ENCODE measurements at places on chromosomes 6 and 20. TPM values are rescaled to one million over a fixed set of nuclear protein-coding genes. Genes with fewer than 3 reads are reported as not detected.

NEURL2 gene
- total RNA-seq = 4.1 TPM

DNA sequence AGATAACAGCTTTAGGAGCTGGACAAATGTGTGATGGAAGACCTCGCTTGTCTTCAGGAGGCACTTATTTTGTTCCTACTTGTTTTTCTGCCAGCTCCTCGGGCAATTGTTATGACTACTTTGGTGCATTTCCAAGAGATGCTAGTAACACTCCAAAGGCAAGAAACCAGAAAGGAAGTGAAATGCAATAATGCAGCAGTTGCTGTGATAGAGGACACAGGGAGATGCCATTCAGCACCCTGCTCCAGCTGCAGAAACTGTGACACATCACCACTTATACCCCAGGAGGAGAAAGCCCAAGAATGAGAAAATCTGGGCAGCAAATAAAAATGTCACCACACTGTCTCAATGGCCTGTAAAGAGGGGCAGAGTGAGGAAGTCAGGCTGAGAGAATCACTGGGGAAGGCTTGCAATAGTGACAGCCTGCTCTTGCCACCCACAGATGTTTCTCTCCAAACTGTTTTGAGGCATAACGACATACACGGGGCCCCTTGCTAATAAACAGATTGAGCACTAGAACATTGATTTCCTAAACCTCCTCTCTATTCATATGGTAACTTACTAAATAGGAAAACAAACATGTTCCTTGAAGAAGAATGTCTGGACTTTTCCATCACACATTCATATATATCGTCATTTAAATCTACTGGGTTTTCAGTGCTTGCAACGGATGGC, 231.0 kb upstream of the PRND start:
- no peak for DNase-seq

DNA sequence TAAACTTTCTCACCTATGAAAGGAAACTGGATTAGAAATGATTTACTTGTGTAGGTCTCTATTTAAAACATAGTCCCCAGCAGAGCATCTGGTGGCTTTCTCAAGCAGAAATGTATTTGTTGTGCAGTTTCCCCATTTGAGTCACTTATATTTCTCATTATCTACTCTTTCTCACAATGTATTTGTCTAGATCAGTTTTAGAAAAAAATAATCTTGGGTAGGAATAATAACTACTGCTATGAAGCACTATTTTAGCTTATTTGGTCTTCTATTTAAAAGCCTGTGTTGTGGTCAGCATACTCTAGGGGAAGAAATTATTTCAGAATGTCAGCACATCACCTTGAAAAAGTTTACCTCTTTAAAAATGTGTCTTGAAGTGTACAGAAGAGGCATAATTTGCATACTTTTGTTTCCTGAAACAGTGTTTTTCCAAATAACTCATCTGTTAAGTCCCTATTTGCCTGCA, 60.9 kb upstream of the PRL start:
- DNase-seq = no peak

GRCh38 chr20:36856691-36857635, 19.0 kb upstream of the TLDC2 start:
- DNase-seq = peak; percentile 45

GRCh38 chr20:48761874-48762273, 65.9 kb downstream of the PREX1 start:
- DNase-seq = no peak

DNA sequence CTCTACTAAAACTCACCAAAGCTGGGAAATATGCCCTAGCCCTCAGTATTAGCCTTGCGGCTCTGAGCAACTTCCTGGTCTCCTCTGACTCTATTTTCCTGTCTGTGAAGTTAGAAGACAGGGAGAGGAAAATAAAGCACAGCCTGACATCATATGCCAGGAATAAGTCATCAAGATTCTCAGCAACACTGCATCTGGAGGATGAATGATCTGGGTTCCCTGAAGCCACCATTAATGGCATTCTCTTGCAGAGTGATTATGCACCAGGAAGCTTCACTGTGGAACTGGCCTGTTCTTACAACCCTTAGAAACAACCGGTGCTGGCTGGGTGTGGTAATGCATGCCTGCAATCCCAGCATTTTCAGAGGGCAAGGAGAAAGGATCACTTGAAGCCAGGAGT, 12.4 kb downstream of the ADGRF5 start:
- no peak for DNase-seq

GRCh38 chr6:154247119-154247861, 109.3 kb downstream of the IPCEF1 start:
- DNase-seq = no peak

ZNF165 gene
- 4.7 TPM for total RNA-seq

SLC35B2 gene
- total RNA-seq = 30.0 TPM

DNA sequence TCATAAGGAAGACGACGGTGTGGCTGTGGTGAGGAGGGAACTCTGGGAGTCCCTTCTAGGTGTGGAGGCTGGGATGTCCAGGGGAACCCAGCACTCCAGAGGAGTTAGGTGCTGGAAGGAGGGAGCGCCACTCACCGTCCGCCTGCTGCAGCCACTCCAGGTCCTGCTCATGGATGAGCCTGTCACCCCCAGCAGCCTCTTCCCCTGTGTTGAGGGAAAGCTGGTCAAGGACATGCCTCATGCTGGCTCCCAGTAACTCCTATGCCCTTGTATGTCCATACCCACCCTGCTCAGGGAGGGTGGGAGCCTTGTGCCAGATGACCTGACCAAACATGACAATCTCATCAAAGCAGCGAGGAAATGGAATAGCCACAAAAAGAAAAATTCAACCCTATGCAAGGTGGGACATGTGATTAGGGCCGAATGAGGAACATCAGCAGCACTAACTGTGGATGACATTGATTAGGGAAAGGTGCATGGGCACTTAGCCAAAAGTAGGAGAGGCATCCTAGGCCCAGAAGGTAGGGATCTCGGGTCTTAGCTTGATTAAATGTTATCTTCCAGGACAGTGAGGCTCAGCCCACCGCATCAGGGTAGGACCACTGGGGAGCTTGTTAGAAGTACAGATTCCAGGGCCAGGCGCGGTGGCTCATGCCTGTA, 3.0 kb downstream of the DNPH1 start:
- DNase-seq = peak; percentile 29

IMPG1 gene
- not detected for total RNA-seq

GRCh38 chr6:145214570-145214969, 520.8 kb downstream of the EPM2A start:
- peak; percentile 16 for DNase-seq

DNA sequence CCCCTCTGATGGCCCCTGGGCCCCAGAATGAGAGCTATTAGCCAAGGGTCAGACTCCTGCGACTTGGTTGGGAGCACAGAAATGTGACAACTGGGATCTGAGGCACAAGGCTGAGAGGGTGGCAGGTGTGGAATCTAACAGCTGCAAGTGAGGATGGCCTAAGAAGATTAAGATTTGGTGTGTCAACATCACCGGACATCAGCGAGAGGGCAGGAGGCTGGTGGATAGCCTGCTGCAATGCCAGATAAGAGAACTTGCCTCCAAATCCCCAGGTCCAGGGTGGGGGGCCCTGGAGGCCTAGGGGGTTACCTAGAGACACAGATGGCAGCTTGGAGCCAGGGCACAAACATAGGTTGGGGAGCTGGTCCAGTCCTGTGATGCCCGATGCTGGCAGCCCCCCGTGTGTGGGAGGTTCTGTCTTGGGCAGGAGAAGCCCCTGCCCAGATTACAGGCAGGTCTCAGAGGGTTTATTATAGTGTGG, 155.8 kb downstream of the GRM4 start:
- DNase-seq = no peak

DNA sequence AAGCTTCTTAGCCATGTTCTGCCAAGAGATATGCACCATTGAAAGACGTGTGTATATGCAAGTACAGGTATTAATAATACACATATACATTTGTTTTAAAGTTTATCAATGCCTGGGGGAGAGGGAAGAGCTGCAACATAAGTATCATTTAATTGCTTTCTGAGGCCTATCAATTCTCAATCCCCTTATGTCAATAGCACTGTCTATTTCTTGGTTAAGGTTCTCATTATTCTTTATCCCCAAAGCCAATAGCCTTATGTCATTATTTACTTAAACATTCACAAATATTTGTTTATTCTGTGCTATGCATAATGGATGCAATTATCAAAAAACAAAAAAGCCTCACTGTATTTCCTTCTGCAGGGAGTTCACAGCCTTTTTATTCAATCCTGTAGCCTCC, 350.3 kb upstream of the KCNQ5 start:
- DNase-seq = no peak

GRCh38 chr20:53786445-53787267, 193.0 kb upstream of the ZNF217 start:
- peak; percentile 58 for DNase-seq

- peak; percentile 53 for DNase-seq
These were observed 35.5 kb upstream of the ZFAND3 start for GRCh38 chr6:37783856-37784584.

ELOVL2 gene
- total RNA-seq = not detected

CRISP2 gene
- not detected for total RNA-seq

GRCh38 chr6:14985366-14985765, 260.5 kb upstream of the JARID2 start:
- no peak for DNase-seq

DNA sequence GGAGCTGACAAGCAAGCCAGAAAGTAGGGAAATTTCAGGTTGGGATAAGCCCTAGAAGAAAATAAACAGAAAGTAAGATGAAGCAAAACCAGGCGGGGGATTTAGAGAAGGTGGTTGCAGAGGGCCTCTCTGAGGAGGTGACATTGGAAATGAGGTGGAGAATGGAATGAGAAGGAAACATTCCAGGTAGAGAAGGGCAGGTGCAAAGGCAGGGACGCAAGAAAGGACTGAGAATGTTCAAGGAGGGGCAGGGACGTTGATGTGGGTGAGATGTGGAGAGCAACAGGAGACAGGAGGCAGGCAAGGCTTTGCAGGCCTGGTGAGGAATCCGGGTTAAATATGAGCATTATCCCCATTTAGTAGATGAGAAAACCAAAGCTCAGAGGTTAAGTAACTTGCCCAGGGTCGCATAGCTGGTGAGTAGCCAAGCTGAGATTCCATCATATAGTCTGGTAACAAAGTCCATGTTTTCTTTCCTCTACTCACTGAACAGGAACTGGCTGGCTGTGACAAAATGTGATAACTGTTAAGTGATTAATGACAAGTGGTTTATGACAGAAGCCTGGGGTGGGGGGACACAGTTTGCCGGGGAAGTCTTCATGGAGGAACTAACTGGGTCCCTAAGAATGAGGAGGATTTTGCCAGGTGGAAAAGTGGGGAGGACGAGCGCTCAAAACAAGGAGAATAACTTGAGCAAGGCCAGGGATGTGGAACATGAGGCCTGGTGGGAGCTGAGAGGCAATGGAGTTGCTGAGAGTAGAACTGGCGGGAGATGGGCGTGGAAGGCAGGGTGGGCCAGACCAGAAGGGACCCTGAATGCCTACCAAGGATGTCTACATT, 32.6 kb downstream of the MRPL14 start:
- DNase-seq = no peak

LY6G6F gene
- not detected for total RNA-seq

TBC1D32 gene
- 20.9 TPM for total RNA-seq

DNA sequence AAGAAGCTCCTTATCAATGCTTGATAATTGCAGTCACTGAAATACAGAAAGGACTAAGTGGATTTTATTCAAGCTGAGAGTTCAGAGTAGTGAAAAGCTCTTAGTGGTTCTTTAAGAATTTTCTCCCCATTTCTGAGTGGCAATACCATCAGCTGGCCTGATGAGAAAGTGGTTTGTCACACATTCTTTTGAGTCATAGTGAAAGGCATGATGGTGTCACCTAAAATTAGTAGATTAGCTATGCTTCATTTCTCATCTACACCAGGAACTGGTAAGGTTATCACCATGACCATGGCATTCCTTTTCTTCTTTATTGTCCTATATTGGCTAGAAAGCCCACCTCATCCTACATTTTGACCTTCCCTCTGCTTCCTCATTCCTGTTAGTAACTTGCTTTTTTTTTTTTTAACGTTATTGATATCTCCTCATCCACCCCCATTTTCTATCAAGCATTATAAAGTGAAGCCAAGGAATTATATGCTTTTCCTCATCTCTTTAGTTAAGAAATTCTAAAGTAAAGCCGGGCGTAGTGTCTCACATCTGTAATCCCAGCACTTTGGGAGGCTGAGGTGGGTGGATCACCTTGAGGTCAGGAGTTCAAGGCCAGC, 67.4 kb upstream of the LOC128125822 start:
- peak; percentile 10 for DNase-seq

GRCh38 chr20:23161968-23162696, 76.0 kb upstream of the CD93 start:
- no peak for DNase-seq

PDYN gene
- not detected for total RNA-seq

DNA sequence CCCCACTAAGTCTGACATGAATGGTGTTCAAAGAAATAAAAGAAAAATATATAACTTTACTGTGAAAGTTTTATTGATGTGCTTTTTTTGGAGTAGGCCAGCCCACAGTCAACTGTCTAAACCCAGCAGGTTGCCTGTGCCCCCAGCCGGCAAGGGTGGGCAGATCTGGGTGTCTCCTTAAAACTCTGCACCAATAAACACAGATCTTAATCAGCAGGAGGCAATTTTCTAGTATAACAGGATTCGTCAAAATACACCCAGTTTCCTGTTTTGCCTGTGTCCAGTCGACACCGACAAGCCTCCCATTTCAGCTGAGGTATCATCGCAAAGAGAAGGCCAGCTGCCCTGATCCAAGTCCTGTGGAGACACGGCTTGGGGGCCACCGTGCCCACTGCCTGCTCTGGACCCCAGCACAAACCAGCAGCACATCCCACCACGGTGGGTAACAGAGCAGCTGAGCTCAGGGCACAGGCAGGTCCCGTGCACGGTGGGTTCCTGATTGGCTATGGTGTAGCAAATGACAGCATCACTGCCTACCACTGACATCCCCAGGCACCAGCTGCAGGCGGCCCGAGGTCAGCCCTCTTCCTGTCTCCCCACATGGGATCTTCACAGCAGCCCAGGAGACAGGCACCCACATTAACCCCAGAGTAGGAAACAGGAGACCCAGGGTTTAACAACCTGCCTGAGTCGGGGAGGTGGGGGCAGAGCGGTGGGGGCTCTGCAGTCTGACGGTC, 15.7 kb downstream of the BMP7 start:
- no peak for DNase-seq

DNA sequence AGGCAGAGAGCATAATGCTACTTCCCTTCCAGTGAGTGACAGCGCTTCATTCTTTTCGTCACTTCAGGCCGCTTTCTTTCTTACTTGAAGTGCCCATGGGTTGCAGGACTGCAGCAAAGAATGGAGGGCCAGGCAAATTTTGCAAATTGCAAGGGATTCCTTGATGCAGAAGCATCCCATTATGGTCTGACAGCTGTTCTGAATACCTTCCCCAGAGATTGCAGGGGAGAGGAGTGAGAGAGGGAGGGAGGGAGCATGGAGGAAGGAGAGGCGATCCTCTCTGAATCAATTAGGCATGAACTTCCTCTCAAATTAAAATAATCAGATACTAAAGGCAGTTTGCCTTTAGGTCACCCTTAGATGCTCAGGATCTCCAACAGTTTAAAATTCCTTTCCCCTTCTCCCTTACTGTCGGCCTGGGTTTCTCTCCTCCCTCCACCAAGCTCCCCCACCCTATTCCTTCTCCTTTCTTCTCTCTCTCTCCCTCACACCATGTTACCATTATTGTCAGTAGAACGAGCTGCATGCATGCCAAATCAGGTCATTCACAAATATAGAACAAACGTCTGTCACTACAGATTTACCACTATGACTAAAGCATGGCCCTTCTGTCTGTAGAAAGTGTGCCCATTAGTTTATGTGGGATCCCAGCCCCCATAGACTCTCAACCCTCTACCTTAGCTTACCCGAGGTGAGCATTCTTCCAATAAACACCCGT, 289.2 kb downstream of the CD83 start:
- DNase-seq = no peak
